ENCODE measurements at places on chromosomes 3 and 15.

- no peak for DNase-seq
Observed at GRCh38 chr3:72530426-72530825, 317.8 kb downstream of the SHQ1 start.

GRCh38 chr15:27084844-27085243 lies 113.9 kb downstream of the GABRG3 start:
- DNase-seq: no peak

DNA sequence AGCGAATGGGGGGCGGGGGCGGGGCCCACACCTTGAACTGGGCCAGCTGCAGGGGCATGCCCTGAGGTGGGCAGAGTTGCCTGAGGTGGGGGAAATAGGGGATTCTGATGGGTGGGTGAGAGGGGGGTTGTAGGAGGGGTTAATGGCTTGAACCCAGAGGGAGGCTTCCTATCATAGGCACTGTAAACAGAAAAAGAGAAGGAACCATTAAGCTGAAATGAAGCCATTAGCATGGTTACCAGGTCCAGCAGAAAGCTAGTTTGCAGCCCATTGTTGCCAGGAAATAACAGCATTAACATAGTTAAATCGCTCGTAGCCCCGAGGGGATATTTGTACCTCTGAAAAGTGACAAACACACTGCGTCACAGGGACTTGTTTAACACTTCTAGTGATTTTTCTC lies 29.0 kb downstream of the ETV5 start:
- DNase-seq: no peak

- DNase-seq: no peak
Observed at GRCh38 chr3:194284351-194284750, 66.8 kb downstream of the CPN2 start.

GRCh38 chr3:41794748-41795589 lies 166.9 kb downstream of the ULK4 start:
- DNase-seq: no peak

DNA sequence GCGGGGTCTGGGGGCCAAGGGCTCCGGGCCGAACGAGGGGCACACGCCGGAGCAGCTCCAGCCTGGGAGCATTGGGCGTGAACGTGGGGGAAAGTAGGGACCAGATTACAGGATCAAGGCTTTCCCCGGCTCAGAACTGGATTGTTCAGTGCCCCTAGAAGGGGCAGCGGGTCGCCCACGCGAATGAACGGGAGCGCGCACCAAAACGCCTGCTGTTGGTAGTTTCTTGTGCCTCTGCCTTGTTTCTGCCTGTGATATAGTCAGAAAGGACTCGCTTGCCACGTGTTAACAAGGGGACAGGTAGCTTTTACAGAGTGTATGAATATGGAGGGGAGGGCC lies 1.1 kb downstream of the CASR start:
- no peak for DNase-seq

DNA sequence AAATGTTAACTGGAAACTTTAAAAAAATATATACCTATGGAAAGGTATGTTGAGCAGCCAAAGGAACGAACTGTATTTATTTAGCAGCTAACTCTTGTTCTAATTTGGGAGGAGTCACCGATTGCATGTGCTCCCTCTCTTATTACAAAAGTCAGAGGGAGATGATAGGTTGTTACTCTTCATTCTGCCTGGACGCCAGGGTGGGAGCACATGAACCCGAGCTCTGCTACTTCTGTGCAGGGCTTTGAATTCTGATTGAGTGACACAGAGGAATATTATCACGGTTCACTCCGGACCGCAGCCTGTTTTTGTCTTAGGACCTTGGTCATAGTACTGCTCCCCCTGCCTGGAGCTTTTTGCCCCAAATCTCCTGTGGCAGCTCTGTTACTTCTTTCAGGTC lies 36.9 kb upstream of the LRIG1 start:
- no peak for DNase-seq

DNA sequence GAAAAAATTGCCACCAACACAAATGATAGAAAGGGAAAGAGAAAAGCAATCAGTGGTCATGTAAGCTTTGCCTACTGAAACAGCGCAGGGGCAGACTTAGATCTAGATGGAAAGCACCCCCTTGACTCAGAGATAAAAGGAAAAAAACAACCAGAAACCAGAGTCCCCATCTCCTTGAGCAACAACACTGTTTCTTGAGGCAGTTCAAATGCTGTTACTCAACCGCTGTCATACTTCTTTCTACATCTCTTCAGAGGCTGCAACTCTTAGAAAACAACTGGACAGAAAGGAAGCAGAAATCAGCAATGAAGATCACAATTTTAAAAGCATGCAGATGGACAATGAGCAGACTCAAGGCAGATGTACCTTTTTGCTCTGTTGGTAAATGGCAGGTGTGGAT lies 36.5 kb downstream of the FSIP1 start:
- DNase-seq: no peak

- no peak for DNase-seq
Observed at GRCh38 chr3:72346526-72346926, 501.7 kb downstream of the SHQ1 start.

- DNase-seq: no peak
Observed at GRCh38 chr3:77251136-77251535, 211.2 kb downstream of the ROBO2 start.

Measured in SIG-M5 (cell line).